ENCODE measurements at places on chromosomes 2 and 18. TPM values are rescaled to one million over a fixed set of nuclear protein-coding genes. Genes with fewer than 3 reads are reported as not detected.

DNA sequence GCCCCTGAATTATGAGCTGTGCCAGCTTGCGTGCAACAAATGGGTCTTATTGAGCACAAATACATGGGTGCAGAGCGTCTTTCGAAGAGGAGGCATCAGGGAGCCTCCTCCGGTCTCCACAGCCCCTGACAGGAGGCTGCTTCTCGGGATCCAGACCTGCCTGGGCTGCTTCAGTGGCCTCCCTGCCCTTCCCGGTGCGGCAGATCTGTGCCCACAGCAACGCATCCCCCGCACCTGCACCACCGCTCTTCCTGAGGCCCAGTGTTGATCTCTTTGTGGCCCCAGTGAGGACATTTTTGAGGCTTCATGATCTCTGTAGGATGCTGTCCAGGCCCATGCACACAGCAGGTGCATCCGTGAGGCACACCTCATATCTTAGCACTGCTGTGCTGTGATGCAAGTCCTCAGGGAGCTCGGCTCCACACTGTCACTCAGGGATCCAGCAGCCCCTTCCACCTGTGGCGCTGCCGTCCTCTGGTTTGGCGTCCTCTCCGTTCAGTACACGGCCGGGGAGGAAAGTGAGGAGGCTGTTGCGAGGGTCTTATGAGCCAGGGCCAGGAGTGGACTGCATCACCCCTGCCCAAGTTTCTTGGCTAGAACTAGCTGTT is 17.4 kb downstream of the RTP5 start:
- no peak for DNase-seq

DNA sequence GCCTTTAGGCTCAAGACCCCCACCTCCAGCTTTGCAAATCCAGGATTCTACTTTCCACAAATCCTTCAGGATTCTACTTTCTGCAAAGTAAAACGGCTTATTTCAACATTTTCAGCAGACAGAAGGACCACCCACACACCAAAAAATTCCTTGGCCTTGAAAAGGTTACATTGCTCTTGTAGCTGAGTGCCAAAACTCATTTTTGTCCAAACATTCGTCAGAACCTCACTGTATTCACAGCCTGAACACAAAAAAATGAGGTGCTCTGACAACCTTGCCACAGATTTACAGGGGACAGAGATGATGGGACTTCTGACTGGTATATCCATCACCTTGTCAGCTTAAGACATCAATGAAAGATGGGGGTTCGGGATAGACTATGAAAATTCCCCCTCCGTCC is 63.0 kb upstream of the COX7A2L start:
- DNase-seq = no peak

DNA sequence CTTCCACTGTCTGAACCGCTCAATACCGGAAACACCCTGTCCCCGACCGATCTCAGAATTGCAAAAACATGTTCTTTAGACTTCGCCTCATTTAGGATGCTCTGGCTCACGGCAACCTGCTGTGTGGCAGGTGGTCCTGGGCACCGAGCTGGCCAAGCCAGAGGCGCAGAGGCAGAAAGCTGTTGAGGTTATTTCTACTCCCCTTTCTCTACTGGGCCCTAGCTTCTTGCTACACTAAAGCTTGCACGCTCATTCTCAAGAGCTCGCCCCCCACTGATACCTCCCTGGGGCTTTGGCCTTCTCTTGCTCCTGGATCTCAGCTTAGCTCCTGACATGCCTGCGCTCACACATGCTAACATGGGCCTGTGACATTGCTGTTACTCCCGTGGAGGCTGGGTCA is 417.4 kb downstream of the LPIN1 start:
- no peak for DNase-seq

- no peak for DNase-seq
Observed at GRCh38 chr2:224954980-224955379, 87.3 kb downstream of the DOCK10 start.

DNA sequence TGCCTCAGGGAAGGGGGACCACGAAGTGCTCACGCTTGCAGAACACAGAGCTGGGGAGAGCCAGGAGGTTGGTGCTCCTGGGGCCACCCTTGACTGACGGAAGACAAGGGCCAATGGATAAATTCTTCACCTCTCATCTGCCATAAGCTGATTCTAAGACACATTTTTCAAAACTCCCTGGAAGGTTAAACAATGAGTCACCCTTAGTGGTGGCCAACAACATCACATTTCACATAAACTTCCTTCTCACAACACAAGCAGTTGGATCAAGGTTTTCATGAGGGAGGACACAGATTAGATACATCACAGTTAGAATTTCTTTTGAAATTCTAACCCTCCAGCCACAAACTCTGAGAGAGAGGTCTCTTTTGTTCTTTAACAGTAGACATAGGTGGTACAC is 713.6 kb upstream of the POU3F3 start:
- no peak for DNase-seq

GRCh38 chr18:48930926-48931325 is 19.8 kb downstream of the SMAD7 start:
- DNase-seq = no peak

- DNase-seq = no peak
Observed at GRCh38 chr2:143078104-143078503, 51.1 kb upstream of the ARHGAP15 start.

DNA sequence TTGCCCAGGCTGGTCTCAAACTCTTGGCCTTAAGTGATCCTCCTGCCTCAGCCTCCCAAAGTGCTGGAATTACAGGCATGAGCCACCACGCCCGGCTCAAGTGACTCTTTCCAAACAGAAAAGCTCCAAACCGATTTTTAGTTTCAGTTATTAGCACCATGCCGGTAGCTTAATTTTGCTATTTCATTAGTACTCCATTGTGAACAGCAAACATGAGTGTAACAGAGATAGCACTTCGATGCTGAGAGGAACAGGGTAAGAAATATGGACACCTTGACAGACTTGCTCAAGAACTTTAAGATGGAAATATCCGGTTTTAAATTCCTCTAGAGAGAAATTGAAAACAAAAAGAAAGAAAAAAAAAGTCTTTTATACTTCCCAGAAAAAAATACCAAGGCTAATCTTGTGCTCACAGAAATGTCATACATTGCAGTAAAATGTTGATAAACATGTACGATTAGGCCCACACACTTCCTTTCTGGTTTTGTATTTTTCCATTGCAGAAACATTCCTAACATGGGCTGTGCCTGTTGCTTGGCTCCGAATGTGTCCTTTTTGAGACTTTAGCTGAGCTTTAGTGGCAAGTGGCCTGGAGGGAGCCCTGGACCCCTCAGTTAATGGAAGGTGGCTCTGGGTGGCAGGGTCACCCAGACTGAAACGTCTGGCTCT is 18.3 kb downstream of the FHL2 start:
- no peak for DNase-seq

DNA sequence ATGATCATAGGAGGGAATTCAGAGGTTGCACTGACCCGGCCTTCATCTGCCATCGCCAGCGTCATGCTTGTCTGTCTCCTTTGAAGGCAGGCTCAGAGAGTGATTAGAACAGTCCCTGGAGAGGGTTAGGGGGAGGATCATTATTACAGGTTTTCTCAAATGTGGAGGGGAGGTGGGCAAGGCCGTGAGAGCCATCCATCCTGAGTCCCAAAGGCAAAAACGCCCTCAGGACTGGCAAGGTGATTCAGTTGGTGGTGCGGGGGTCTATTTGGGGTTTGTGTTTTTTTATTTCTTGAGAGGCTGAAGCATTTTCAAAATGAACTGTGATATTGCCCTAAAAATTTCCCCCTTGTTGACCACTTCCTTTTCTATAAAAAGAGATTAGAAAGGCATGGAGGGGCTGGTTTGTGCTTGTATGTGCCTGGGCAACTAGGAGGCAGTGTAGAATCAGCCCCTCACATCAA is 39.3 kb upstream of the GYPC start:
- DNase-seq = no peak

DNA sequence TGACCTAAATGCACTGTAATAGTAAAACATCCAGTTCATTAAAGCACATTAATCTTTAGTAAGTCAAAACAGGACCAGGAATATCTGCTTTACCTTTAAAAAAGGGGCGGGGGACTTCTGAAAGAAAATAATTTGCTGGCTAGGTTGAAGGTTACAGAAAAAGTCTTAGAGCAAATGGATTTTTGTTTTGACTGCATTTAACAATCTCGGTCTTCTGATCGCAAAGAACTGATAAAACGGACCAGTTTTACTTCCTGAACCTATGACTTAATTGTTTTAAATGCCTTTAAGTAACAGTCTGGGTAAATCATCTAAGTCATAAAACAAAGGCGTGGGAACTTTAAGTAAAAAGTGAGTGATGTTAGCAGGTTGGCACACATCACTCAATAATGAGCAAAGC is 783 bp downstream of the BUB1 start:
- DNase-seq = no peak

- no peak for DNase-seq
Observed at GRCh38 chr2:45131587-45131986, 122.3 kb upstream of the SIX2 start.

DNA sequence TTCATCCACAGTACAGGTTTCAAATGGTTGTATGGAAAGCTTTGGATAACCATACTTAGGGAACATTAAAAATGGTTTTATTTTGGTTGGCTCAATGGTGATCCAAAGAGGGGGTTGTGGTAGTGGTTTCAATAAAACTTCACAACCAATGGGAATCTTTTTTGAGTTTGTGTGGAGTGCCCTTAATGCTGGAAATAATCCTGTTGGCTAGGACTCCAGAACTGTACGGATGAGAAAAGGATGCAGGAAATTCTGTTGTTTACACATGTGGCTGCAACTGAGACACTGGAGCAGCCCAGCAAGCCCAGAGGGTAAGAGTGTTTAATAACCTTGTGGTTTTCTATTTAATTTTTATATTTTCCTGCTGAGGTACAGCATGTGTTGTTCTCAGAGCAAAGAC is at the start of gene CCDC102B:
Gene CCDC102B (plus strand): TSS at position 210 of the 400 bp plus-strand sequence. CDS start 38,684 bp downstream, outside the sequence.
- no peak for DNase-seq

- no peak for DNase-seq
Observed at GRCh38 chr2:234348081-234348480, 148.8 kb downstream of the ARL4C start.

GRCh38 chr2:138775736-138776135 is 4.5 kb downstream of the NXPH2 start:
- no peak for DNase-seq

GRCh38 chr2:118750959-118751565 is 96.4 kb downstream of the EN1 start:
- DNase-seq = no peak

DNA sequence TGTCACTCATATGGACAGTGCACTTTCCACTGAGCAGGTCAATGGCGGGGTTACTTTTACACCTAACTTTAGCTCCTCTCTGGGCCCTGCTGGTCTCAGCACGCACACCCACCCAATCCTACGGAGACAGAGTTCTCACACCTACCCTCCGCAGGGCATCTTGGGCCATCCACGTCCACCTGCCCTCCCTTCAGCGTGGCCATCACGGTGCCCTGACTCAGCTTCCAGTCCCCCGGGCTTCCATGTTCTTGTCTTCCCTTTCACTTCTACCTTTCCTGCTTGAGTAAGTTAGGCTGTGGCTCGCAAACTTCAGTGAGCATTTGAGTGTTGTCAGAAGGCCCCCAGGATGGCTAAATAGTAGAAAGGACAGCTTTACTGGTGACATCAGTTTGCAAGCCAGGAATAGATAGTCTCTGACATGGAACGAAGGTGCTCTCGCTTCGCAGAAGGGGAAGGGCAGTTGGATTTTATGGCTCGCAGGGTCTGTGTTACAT is 232.4 kb downstream of the SEPTIN10 start:
- DNase-seq = no peak

GRCh38 chr2:237752761-237753165 is 45.8 kb upstream of the RBM44 start:
- DNase-seq = no peak

- peak; percentile 52 for DNase-seq
Observed at GRCh38 chr2:49490710-49491109, 336.4 kb upstream of the FSHR start.

DNA sequence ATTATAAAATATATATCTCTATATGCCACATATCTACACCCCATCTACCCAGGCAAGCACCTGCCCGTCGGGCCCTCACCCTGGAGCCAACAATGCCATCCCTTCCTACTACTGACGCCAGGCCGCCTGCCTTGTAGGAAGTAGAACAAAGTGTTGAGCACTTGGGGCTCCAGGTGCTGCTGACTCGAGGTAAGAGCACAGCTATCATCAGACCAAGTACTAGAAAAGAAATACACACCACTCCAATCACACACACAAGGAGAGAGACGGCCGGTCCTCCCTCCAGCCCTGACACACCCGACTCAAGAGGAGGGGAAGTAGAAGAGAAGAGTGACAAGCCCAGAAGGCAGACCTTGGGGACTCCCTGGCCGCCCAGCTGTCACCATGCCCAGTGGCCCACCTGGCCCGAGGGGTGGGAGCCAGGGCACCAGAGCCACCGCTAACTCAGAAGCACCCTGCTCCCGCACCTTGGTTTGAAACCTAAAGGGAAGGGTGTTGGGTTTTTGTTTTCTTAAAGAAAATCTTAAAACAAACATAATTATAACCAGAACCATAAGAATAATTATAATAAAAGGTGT is 64.0 kb upstream of the POMC start:
- no peak for DNase-seq

DNA sequence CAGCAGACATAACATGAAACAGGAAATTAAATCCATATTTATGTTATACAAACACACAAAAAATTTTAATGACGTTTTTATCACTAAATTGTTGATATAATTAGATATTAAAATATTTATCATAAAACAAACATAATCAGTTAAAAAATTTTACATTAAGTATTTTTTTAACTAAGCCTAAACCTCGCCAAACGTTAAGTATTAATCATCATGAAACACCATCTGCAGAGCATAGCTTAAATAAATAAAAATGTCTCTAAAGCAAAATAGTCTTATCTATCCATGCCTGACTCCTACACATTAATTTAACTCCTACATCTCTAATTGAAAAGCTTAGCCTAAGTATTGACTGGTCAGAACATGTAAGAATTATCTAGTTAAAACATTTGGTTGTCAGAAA is 271.6 kb upstream of the RND3 start:
- DNase-seq = no peak

GRCh38 chr2:9100080-9100876 is 96.8 kb upstream of the MBOAT2 start:
- DNase-seq = no peak

- DNase-seq = no peak
Observed at GRCh38 chr18:12703664-12704063, 822 bp downstream of the PSMG2 start.

DNA sequence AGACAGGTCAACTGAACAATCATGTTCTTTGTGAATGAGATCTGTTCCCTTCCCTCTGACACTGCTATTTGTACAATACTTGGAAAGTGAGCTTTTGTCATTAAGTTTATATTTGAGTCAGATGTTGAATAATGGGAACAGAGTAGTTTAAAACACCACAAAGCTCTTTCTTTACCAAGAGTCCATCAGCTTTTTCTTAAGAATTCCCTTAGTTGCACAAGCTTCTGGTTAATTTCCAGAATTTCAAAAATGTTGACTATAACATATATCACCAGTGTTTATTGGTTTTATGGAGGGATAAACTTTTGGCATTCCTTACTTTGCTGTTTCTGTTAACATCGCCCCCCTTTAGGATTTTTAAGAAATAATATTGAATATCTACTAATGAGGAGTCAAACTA is 403.7 kb downstream of the CCDC85A start:
- no peak for DNase-seq

PROM2 gene
- total RNA-seq = 202 TPM

PIEZO2 gene
- total RNA-seq = 1.5 TPM

SERPINB5 gene
- 0.14 TPM for total RNA-seq

LYPD6 gene
- total RNA-seq = 30.1 TPM

CDK5R2 gene
- total RNA-seq = 0.14 TPM

EVA1A gene
- 0.43 TPM for total RNA-seq

ARHGAP15 gene
- total RNA-seq = 10.0 TPM

IL36G gene
- not detected for total RNA-seq

ERBB4 gene
- 0.43 TPM for total RNA-seq

DNER gene
- total RNA-seq = 0.43 TPM

SPEG gene
- total RNA-seq = 80.5 TPM

GREB1L gene
- 0.40 TPM for total RNA-seq
